ENCODE measurements at places on chromosomes 16 and 17.
A peak's percentile ranks its signal among the peaks of the same experiment; 100 is the strongest.

GRCh38 chr17:80718428-80718827, 173.8 kb downstream of the RPTOR start:
- no peak for DNase-seq

DNA sequence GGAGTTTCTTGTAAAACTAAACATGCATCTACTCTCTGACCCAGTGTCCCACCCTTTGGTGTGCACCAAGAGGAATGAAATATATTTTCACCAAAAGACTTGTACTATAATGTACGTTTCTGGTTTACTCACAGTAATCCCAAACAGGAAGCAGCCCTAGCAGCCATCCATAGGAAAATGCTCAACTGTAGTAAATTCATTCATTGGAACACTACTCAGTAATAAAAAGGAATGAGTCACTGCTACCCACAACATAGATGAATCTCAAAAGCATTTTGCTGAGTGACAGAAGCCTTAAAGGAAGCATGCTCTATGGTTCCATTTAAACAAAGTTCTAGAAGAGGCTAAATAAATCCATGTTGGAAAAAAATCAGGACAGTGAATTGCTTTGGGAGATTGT, 37.6 kb upstream of the DHRS7B start:
- DNase-seq, result no peak

- DNase-seq, result peak; percentile 99
Measured at GRCh38 chr17:75666959-75667790, at the start of the genes RECQL5 and SAP30BP. Gene RECQL5, minus strand, starts transcription at chr17:75667154. Its CDS starts 597 bp downstream, at chr17:75666557. Gene SAP30BP, plus strand, starts transcription at chr17:75667338. Its CDS starts 35 bp downstream, at chr17:75667373.

- no peak for DNase-seq
Measured at GRCh38 chr17:2563543-2563942, 29.9 kb upstream of the PAFAH1B1 start.

- peak; percentile 100 for DNase-seq
Measured at GRCh38 chr17:75405365-75406221, at the start of gene GRB2. Gene GRB2, minus strand, starts transcription at chr17:75405678. Its CDS starts 12,050 bp downstream, at chr17:75393628.

DNA sequence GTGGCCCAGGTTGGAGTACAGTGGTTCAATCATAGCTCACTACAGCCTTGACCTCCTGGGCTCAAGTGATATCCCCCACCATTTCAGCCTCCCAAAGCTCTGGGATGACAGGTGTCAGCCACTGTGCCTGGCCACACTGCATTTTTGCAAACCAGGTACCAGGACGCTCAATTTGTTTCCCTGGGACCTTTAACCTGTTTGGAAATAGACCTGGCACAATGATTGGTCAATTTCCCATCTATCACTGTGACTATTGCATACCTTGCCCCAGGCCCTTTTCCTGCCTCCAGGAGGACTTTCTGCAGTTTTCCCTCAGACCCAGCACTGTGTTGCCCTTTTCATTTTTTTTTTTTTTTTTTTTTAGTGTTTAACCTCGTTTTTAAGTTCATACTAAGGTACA, 11.1 kb upstream of the FUS start:
- DNase-seq, result no peak

GRCh38 chr16:16086653-16087446, 136.4 kb downstream of the ABCC6 start:
- no peak for DNase-seq

- DNase-seq, result no peak
Measured at GRCh38 chr16:27798241-27798640, 248.3 kb downstream of the KATNIP start.

- no peak for DNase-seq
Measured at GRCh38 chr16:83029467-83029866, 402.7 kb downstream of the CDH13 start.

DNA sequence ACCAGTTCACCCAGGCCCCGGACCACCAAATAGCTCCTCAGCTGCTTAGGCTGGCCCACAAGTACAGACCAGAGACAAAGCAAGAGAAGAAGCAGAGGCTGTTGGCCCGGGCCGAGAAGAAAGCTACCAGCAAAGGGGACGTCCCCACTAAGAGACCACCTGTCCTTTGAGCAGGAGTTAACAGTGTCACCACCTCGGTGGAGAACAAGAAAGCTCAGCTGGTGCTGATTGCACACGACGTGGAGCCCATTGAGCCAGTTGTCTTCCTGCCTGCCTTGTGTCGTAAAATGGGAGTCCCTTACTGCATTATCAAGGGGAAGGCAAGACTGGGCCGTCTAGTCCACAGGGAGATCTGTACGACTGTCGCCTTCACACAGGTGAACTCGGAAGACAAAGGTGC, 15.4 kb downstream of the FOXF1 start:
- no peak for DNase-seq
